ENCODE measurements at places on chromosomes 5 and 9. TPM values are rescaled to one million over a fixed set of nuclear protein-coding genes. Genes with fewer than 3 reads are reported as not detected.

- peaks cover 35% of the 10 kb centered on the region for H3K4me1 ChIP-seq
- H3K27me3 ChIP-seq: no peaks in the 10 kb centered on the region
- peak overlapping the region; percentile 28 for H3K4me3 ChIP-seq
- no peaks in the 10 kb centered on the region for H3K36me3 ChIP-seq
- H3K27ac ChIP-seq: peak overlapping the region; percentile 4
Observed at GRCh38 chr9:99579964-99580363, 241.7 kb upstream of the NR4A3 start.

DNA sequence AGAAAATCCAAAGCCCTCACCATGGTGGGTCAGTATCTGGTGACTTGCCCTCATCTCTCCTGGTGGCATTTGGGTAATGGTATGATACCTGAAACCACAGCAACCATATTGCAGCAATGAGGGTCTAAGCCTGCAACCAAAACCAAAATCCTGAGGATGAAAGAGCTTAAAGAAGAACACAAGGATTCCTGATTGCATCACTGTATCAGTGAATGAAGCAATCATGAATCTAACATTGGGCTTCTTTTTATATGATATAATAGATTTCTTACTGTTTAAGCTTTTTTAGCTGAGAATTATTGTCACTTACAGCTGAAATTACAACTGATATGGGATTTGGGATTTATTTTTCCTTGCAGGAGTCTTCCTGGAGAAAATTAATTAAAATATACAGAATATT, 269.9 kb downstream of the MEF2C start:
- no peaks in the 10 kb centered on the region for H3K36me3 ChIP-seq
- no peak overlapping the region for H3K27ac ChIP-seq
- H3K4me1 ChIP-seq: no peaks in the 10 kb centered on the region
- H3K27me3 ChIP-seq: no peaks in the 10 kb centered on the region

GRCh38 chr9:22005702-22006606, 3.2 kb downstream of the CDKN2B start:
- no peak overlapping the region for H3K27ac ChIP-seq
- H3K27me3 ChIP-seq: peaks cover 79% of the 10 kb centered on the region
- DNase-seq: no peak
- no peak overlapping the region for H3K4me3 ChIP-seq
- peaks cover 35% of the 10 kb centered on the region for H3K4me1 ChIP-seq
- no peaks in the 10 kb centered on the region for H3K36me3 ChIP-seq

DNA sequence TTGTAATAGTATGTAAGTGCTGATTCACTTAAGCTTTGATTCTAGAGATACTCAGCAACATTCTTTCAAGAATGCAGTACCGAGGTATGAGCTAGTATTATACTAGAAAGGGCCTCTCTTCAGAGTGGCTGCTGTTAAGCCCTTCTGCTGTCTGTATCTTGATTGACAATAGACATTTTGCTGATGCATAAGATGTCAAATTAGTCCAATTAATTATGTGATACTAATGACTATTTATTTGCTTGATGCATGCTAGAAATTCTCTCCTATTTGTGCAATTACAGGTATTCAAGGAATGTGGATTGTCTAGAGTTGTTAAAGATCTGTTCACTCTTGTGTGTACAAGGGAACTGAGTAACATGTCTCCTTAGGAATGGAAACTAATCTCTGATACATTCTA, 92.3 kb upstream of the PTGER4 start:
- peaks cover 14% of the 10 kb centered on the region for H3K4me1 ChIP-seq
- H3K27me3 ChIP-seq: no peaks in the 10 kb centered on the region
- no peak for DNase-seq
- no peak overlapping the region for H3K27ac ChIP-seq
- H3K36me3 ChIP-seq: no peaks in the 10 kb centered on the region

- no peak overlapping the region for H3K4me3 ChIP-seq
- H3K27me3 ChIP-seq: no peaks in the 10 kb centered on the region
- no peaks in the 10 kb centered on the region for H3K36me3 ChIP-seq
- no peak overlapping the region for H3K27ac ChIP-seq
- no peaks in the 10 kb centered on the region for H3K4me1 ChIP-seq
Observed at GRCh38 chr5:5089895-5090649, 50.1 kb upstream of the ADAMTS16 start.

GRCh38 chr9:134645607-134646365, 4.2 kb downstream of the COL5A1 start:
- H3K27ac ChIP-seq: no peak overlapping the region
- no peaks in the 10 kb centered on the region for H3K4me1 ChIP-seq
- no peak for DNase-seq
- H3K36me3 ChIP-seq: no peaks in the 10 kb centered on the region
- no peak overlapping the region for H3K4me3 ChIP-seq
- H3K27me3 ChIP-seq: peaks cover 19% of the 10 kb centered on the region

DNA sequence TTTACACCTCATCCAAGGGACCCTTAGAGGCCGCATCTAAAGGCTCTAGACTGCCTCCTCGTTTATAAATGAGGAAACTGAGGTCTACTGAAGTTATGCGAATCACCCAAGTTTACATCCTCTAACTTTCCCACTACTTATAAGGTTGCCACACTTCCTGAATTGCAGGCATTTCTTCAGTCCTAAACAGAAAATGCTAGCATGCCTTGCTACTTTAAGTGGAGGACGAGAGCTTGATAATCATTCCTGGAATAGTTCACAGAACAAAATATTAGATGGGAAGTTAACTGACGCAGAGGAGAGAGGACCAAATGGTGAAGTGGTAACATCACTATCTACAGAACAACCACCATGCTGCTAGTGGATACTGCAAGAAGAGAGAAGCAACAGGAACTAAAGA, 85.8 kb downstream of the GNAQ start:
- no peaks in the 10 kb centered on the region for H3K36me3 ChIP-seq
- no peaks in the 10 kb centered on the region for H3K27me3 ChIP-seq
- H3K4me3 ChIP-seq: peak overlapping the region; percentile 33
- no peak overlapping the region for H3K27ac ChIP-seq

- peaks cover 49% of the 10 kb centered on the region for H3K4me1 ChIP-seq
- no peak for DNase-seq
- peaks cover 45% of the 10 kb centered on the region for H3K36me3 ChIP-seq
- H3K27me3 ChIP-seq: no peaks in the 10 kb centered on the region
- peak overlapping the region; percentile 98 for H3K4me3 ChIP-seq
Observed at GRCh38 chr9:127786773-127787104, 905 bp downstream of the CDK9 start.

DNA sequence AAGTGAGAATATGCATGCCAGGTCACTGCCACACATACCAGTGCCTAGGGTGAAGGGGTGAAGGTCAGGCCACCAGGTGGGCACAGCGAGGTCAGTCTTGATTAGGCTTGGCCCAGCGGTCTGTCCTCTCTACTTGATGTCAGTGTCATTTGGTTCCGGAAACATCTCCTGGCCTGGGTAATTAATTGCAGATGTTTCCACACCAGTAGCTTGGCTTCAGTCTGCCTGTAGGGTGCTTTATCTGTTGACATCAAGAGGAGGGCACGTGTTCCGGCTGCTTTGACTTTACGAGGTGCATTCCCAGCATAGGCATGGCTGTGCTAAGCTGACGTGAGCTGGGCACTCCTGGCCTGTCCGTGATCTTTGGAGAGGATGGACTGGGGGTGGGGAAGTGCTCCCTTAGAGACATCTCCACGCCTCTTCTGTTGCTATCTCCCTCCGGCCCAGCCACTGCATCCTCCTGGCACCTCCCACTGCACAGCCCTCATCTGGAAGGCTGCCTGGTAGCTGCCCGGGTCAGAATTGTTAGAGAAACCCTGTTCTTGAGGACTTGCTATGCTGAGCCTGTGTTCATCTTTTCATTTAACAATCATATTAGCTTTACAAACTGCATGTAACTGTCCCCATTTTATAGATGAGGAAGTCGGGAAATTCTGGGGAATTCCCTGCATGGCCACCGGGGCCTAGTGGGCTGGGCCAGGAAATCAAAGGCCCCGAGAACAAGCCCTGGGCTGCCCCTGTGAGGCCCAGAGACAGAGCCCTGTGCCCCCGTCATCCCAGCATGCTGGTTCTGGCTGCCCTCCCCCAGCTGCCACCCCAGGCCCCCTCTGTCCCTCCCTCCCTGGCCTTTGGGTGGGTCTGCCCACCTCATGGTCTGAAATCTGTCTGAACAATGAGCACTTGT, 29.1 kb downstream of the JADE2 start:
- H3K27ac ChIP-seq: peak overlapping the region; percentile 91
- peaks cover 33% of the 10 kb centered on the region for H3K4me1 ChIP-seq
- peaks cover 12% of the 10 kb centered on the region for H3K36me3 ChIP-seq
- H3K4me3 ChIP-seq: no peak overlapping the region
- no peaks in the 10 kb centered on the region for H3K27me3 ChIP-seq

- no peak for DNase-seq
- no peaks in the 10 kb centered on the region for H3K36me3 ChIP-seq
- no peaks in the 10 kb centered on the region for H3K27me3 ChIP-seq
Observed at GRCh38 chr9:103649086-103649485, 445.0 kb upstream of the SMC2 start.

- no peaks in the 10 kb centered on the region for H3K4me1 ChIP-seq
- H3K27ac ChIP-seq: no peak overlapping the region
- DNase-seq: no peak
- no peaks in the 10 kb centered on the region for H3K27me3 ChIP-seq
Observed at GRCh38 chr5:120162321-120162720, 301.8 kb upstream of the PRR16 start.

DNA sequence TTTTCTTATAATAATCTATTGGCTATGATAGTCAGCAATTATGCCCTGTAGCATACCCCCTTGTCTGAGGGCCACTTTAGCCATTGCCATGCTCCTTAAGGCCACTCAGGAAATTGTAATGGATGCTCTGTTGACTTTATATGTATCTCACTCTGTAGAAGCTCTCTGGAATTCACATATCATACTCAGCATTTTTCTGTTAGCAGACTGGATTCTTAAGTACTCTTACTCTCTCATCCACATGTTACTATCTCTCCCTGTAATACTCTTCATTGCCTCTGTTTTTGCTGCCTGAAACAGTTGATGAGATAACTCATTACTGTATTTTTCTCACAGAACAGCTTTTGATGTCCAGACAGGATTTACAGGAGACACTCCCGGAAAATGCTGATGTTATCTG, 24.2 kb downstream of the TMEM232 start:
- DNase-seq: no peak
- no peaks in the 10 kb centered on the region for H3K27me3 ChIP-seq
- no peaks in the 10 kb centered on the region for H3K4me1 ChIP-seq
- no peak overlapping the region for H3K4me3 ChIP-seq
- H3K36me3 ChIP-seq: no peaks in the 10 kb centered on the region
- H3K27ac ChIP-seq: no peak overlapping the region

- no peak overlapping the region for H3K27ac ChIP-seq
- no peak overlapping the region for H3K4me3 ChIP-seq
- DNase-seq: no peak
Observed at GRCh38 chr5:133828722-133829121, 139.7 kb downstream of the C5orf15 start.

GRCh38 chr9:5951686-5952211, 61.1 kb downstream of the MLANA start:
- DNase-seq: no peak
- H3K27ac ChIP-seq: no peak overlapping the region
- H3K27me3 ChIP-seq: no peaks in the 10 kb centered on the region
- H3K4me1 ChIP-seq: peaks cover 4% of the 10 kb centered on the region

DNA sequence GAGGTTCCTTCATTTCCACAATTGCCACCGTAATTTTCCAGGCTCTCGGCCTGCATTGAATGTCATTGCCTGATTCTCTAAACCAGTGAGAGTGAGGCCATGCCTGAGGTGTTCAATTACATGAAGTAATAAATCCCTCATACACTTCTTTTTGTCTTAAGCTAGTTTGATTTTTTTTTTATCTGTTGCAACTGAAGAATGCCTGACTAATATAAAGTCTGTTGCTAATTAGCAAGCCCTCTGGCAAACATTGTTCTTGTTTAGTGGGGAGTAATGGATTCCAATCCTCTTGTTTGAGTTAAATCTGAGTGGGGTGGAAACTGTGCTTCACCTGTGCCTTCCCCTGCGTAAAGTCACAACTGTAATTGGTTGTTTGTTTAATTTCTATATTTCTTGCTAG, 338.1 kb upstream of the ATP10B start:
- no peak overlapping the region for H3K27ac ChIP-seq
- DNase-seq: no peak
- H3K27me3 ChIP-seq: no peaks in the 10 kb centered on the region
- H3K36me3 ChIP-seq: no peaks in the 10 kb centered on the region
- H3K4me3 ChIP-seq: no peak overlapping the region

DNA sequence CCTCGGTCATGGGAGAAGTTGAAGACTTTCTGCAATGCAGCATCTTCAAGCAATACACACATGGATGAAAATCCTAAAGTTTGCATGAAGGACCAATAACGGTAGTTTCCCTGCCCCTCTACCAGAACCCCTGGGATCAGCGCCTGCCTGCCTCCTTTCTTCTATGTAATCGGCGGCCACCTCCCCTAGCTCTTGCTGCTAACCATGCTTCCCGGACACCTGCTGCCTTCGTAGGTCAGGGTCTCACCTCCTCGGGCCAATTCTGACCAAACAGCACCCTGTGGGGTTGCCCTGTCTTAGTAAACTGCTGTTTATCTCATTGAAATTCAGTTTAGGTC, 388 bp upstream of the MED10 start:
- H3K4me3 ChIP-seq: peak overlapping the region; percentile 93
- no peak overlapping the region for H3K27ac ChIP-seq
- H3K4me1 ChIP-seq: peaks cover 21% of the 10 kb centered on the region
- no peak for DNase-seq

- H3K4me3 ChIP-seq: no peak overlapping the region
- no peak overlapping the region for H3K27ac ChIP-seq
- peaks cover 36% of the 10 kb centered on the region for H3K4me1 ChIP-seq
- H3K36me3 ChIP-seq: no peaks in the 10 kb centered on the region
- no peaks in the 10 kb centered on the region for H3K27me3 ChIP-seq
Observed at GRCh38 chr9:114314256-114314867, 8.5 kb upstream of the ORM1 start.

DNA sequence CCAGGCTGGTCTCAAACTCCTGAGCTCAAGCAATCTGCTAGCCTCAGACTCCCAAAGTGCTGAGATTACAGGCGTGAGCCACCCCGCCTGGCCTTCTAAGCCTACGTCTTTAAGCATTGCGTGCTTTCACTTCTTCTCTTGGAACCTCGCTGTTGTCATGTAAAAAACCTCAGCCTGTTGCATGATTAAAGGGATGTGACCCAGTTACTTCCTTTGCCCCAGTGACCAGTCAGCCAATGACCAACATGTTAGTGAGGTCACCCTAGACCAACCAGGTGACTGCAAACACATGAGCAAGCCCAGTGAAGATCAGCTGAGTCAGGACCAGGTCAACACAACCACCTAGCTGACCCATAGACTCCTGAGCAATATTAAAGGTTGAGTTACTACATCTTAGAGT, 10.5 kb downstream of the KIF4B start:
- peak; percentile 44 for DNase-seq
- H3K36me3 ChIP-seq: no peaks in the 10 kb centered on the region
- H3K27ac ChIP-seq: no peak overlapping the region
- no peak overlapping the region for H3K4me3 ChIP-seq
- H3K4me1 ChIP-seq: no peaks in the 10 kb centered on the region

Gene DND1
- not detected for polyA plus RNA-seq

Gene DRD1
- polyA plus RNA-seq: not detected

Gene CER1
- not detected for polyA plus RNA-seq

Gene TRMT10B
- polyA plus RNA-seq: 9.4 TPM

Gene PRDM9
- not detected for polyA plus RNA-seq

Gene STC2
- polyA plus RNA-seq: not detected

Gene GBGT1
- polyA plus RNA-seq: 54.6 TPM

Gene C5
- polyA plus RNA-seq: 1.7 TPM
